Stimulated activated CD4-positive, alpha-beta T cell treated with anti-CD3 and anti-CD28 coated beads, Interleukin-15, amount 100 ng/mL, for 24 hours (primary cell): ENCODE measurements at places on chromosomes 7 and 10.

GRCh38 chr10:132666705-132667341 is 119.1 kb downstream of the NKX6-2 start:
- DNase-seq, result no peak

GRCh38 chr10:44439239-44439957 is 54.5 kb upstream of the CXCL12 start:
- no peak for DNase-seq

- no peak for DNase-seq
Measured at GRCh38 chr10:14519785-14520184, 189.1 kb upstream of the FRMD4A start.

- DNase-seq, result no peak
Measured at GRCh38 chr10:6039711-6040110, 22.5 kb downstream of the IL2RA start.
